T-helper 9 cell (primary cell): ENCODE measurements at places on chromosomes 4 and X.
A peak's percentile ranks its signal among the peaks of the same experiment; 100 is the strongest.

DNA sequence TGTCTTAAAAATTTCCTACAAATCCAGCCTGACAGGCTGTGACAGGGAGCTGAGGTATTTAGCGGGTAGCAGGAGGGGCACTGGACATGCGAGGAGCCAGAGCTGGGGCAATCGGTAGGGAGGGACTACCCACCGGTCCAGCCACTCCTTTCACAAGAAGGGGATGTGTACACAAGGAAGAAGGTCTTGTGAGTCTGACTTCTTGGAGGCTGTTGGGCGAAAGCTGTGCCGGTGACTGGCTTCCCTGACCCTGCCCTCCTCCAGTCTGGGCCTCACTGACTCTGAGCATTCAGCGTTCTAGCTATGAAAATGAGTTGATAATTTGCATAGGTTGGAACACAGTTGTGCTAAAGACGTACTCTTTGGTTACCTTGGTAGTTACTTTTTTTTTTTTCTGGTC, 12.7 kb upstream of the CXCL8 start:
- DNase-seq, result no peak

GRCh38 chr4:107825072-107825824, 516 bp downstream of the SGMS2 start:
- no peak for DNase-seq

DNA sequence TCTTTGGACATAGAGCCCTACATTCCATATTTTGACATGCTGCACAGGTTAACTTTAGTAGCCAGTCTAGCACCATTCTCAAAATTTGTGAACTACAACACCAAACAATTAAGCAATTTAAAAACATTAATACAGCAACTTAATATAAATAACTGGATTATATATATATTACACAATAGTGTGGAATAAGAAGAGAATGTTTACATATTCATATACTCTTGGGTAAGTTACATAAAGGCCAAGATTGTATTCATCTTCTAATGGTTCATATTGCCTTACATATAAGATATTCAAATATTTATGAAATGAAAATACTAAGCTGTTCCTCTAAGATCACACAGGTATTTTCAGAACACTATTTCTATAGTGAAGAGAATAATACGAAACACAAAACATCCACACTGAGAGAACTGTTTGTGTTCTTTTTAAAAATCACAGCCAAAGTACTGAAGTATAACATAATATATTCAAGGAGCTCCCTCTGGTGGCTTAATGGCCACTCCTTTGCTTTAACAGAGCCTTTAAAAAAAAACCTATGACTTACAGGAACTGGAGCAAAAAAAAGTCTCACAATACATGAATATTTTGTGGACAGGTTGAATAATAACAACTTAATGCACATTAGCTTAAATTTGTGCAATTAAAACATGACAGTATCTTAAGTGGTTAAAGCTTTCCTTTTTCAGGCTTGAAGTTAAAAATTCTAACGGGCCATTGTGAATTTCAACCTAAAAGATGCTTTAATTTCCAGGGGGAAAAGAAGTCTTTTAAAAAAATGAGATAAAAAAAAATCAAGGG, 46.2 kb downstream of the NEK1 start:
- no peak for DNase-seq

DNA sequence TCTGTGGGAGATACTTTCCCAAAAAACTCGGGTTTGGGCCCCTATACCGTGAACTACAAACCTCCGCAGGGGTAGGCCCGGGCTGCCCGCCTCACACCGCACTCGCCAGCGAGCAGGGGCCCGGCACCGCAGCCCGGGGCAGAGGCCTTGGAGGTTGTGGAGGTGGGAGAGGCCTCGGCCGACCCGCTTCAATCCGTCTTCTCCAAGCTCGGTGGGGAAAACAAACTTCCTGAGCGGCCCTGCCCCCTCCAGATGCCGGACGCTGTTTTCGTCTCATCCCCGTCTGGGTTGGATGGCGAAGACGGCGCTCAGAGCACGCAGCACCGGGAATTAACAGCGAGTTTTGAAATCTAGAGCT, 442 bp upstream of the MCUB start:
- DNase-seq, result no peak

- no peak for DNase-seq
Observed at GRCh38 chrX:79080141-79080540, 64.3 kb upstream of the GPR174 start.

DNA sequence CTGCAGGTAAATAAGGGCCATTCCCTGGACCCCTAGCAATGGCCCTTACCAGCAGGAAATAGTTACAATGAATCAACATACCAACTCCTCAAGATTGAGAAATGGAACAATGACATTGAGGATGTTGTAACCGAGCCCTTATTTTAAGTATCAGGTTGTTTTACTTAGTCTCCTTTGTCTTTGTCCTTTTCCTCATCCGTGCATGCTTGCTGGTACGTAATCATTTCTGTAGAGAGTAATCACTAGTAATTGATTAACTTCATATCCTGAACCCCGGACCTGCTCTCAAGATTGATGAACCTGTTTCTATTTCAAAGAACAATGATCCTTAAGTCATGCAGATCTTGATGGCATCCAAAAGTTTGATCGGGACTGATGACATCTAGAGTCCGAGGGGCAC, 98.6 kb upstream of the LANCL3 start:
- no peak for DNase-seq

DNA sequence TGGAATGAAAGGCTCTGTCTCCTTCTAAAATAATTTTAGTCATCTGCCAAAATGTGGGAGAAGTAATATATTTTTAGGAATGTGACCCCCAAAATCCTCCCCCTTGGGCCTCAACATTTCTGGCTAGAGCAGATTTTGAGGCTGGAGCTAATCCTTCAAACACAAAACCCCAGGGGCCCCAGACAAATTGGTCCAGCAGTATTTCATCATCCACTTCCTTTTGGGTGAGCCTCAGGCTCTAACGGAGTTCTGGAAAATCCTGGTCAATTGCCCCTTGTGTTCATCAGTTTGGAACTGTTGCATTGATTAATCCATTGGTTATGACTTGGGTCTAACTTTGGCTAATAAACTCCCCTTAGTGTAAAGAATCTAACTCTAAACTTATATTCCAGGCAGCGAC, 67.4 kb upstream of the PCDH19 start:
- DNase-seq, result no peak

DNA sequence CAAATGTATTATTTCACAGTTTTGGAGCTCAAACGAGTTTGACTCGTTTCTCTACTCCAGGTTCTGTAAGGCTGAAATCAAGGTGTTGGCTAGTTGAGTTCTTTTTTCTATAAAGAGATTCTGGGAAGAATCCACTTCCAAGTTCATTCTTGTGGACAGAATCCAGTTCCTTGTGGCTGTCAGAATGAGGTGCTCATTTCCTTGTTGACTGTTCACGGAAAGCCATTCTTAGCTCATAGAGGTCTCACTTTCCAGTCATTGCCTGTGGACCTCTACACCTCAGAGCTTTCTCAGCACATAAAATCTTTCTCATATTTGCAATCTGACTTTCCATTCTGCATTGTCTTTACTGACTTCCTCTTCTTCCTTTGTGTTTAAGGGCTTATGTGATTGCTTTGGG, 62.9 kb downstream of the SYTL5 start:
- no peak for DNase-seq

GRCh38 chrX:64321507-64321906, 73.7 kb downstream of the MTMR8 start:
- no peak for DNase-seq

DNA sequence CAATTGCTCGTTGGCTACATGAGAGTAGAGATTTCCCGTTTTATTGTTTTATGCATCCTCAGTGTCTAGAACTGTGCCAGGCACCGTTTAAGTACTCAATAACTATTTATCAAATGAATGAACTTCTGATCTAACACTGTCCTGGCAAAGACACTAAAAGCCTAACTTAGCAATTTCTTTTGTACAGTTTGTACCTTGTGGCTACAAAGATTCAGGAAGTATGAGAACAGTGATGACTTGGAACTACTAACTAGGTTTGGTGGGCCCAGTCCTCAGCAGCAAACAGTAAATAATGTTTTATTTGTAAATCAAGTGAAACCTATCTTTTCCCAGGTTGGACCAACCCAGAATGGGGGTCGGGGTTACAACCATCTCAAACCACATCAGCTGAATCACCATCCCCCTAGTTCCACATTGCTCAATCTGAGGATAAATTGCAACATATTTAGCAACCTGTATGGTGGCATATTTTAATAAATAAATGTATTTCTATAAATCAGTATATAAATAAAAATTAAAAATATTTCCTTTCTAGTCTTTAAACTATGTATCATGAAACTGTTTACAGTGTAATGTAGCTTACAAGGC, 12.3 kb upstream of the SCRG1 start:
- no peak for DNase-seq

DNA sequence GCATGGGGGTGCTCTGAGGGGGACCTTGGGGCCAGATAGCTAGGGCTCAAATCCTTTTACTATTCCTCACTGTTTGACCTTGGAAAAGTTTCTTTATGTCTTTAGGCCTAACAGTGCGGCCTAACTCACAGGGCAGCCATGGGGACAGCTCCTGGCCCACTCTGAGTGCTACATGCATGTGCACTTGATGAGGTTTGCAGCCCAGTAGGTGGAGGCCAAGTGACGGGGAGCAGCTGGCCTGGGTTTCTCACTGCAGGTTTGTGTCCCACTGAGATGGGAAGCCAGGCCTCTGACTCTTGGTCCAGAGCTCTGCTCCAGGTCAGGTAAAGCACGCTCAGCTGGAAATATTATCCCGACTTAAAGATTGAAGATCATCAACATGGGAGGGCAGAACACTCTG, 102.8 kb downstream of the SLC2A9 start:
- no peak for DNase-seq

- no peak for DNase-seq
Observed at GRCh38 chr4:5878359-5878758, 14.5 kb downstream of the CRMP1 start.

GRCh38 chrX:73851014-73852009, 288.3 kb downstream of the CHIC1 start:
- peak; percentile 60 for DNase-seq

GRCh38 chrX:10050481-10050880, 83.3 kb downstream of the CLDN34 start:
- no peak for DNase-seq

DNA sequence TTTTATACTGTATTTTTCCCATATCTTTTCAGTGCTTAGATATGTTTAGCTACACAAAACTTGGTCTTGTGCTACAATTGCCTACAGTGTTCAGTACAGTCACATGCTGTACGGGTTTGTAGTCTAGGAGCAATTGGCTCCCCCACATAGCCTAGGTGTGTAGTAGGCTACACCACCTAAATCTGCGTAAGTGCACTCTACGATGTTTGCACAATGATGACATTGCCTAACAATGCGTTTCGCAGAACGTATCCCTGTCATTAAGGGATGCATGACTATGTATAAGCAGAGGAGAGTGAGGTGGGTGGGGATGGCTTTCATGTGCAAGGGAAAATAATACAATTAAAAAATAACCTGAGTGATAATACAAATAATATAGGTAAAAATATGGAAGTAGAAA, 131.4 kb downstream of the GBA3 start:
- DNase-seq, result no peak

- no peak for DNase-seq
Observed at GRCh38 chr4:53919535-53919934, 144.9 kb downstream of the CHIC2 start.

DNA sequence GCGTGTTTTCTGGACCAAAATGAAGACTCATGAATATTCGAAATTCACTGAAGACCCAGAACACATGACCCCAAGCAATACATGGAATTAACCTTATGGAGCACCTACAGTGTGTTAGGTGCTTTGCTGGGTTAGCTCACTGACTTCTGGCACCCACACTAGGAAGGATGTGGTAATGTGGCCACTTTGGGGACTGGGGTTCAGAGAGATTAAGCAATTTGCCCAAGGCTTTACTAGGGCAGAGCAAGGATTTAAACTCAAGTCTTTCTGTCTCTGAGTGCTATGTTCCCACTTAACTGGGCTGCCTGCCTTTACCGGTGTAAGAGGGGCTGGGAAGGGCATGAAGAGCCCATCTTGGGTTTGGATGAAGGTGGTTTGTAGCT, 162.0 kb upstream of the ATP6AP2 start:
- no peak for DNase-seq

DNA sequence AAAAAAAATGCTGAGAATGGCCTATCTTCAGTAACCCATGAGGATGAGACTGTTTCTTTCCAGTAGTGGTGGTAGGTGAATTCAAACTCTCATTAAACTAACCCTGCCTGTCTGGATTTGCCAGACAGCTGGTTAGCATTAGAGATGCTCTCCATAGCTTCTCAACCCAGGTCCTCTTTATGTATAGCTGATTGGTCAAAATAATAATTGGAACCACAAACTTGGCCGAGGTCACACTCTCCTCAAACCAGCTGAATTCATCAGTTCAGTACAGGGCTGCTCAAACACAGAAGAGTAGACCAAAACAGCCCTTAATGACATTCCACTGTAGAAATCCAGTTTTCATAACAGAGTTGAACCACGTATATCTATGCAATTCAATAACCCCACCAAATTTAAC, 85.3 kb downstream of the HCCS start:
- DNase-seq, result no peak

GRCh38 chrX:119694601-119695534, 1.9 kb upstream of the SEPTIN6 start:
- no peak for DNase-seq

- DNase-seq, result no peak
Observed at GRCh38 chr4:38957893-38958292, 74.3 kb downstream of the TMEM156 start.

DNA sequence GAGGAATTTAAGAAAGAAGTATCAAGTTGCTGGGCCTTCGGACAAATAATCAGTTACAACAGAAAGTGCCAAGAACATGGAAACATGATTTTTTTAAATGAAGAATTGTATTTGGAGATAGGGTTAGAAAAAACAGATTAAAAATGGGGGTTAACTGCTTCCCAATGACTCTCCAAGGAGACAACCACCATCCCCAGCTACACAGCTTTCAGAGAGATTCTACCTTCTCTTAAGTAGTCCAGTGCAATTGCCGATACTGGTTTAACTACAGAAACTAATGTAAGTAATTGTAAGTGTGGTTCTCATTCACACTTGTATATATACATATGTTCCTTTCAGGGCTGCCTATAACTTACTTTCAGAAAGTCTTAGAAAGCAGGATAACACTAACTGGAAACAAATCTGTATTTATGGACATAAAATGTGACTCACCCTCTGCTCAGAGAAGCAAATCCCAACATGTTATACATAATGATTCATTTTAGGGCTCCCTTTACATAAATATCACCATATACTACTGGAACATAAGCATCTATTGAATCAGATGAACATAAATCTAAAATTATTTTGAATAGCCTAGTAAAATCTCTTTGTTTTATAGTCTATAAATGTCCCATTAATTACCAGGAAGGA, 248.9 kb upstream of the UGT8 start:
- DNase-seq, result no peak

GRCh38 chr4:26140150-26140898, 180.5 kb upstream of the RBPJ start:
- no peak for DNase-seq

GRCh38 chr4:123619326-123619725, 222.7 kb downstream of the SPRY1 start:
- DNase-seq, result no peak
